H9 (cell line): ENCODE measurements at places on chromosomes 4 and X. TPM values are rescaled to one million over a fixed set of nuclear protein-coding genes. Genes with fewer than 3 reads are reported as not detected.

GRCh38 chrX:20361081-20361889 lies 94.6 kb upstream of the RPS6KA3 start:
- no peak for DNase-seq
- H3K27me3 ChIP-seq = no peaks in the 10 kb centered on the region
- H3K4me1 ChIP-seq = no peaks in the 10 kb centered on the region
- no peak overlapping the region for H3K4me3 ChIP-seq

- no peak overlapping the region for H3K27ac ChIP-seq
- DNase-seq = no peak
- no peak overlapping the region for H3K4me3 ChIP-seq
- H3K36me3 ChIP-seq = peaks cover 7% of the 10 kb centered on the region
- H3K27me3 ChIP-seq = no peaks in the 10 kb centered on the region
- no peaks in the 10 kb centered on the region for H3K4me1 ChIP-seq
Observed at GRCh38 chrX:19715711-19716638, 171.4 kb downstream of the SH3KBP1 start.

The SLC16A2 gene
- total RNA-seq = 16.5 and 17.1 TPM in 2 replicates

The PNPLA4 gene
- total RNA-seq = 19.7 and 21.4 TPM in 2 replicates

DNA sequence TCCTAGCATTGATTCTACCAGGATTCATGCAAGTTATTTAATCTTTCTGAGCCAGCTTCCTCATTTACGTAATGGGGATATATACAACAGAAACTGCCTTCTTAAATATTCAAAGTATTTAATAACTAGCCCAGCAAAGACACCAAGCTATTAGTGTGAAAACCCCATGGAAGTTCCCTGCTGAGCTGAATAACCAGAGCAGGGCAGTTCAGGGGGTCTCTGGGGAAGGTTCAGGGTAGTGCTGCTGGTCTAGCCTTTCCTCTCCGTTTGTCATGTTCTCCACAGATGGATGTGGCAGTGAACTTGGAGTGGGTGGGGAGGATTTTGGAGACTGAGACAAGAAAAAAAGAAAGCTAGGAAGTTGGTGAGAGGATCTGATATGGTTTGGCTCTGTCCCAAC lies 240.8 kb upstream of the TAPT1 start:
- H3K4me1 ChIP-seq = no peaks in the 10 kb centered on the region
- H3K36me3 ChIP-seq = no peaks in the 10 kb centered on the region
- H3K27ac ChIP-seq = no peak overlapping the region
- no peaks in the 10 kb centered on the region for H3K27me3 ChIP-seq

GRCh38 chr4:39539089-39539611 lies 11.9 kb upstream of the UGDH start:
- peaks cover 30% of the 10 kb centered on the region for H3K36me3 ChIP-seq
- no peaks in the 10 kb centered on the region; the same call in 1 of the 2 replicates for H3K4me1 ChIP-seq
- no peak overlapping the region for H3K4me3 ChIP-seq
- H3K27me3 ChIP-seq = no peaks in the 10 kb centered on the region
- H3K27ac ChIP-seq = no peak overlapping the region

GRCh38 chr4:95129031-95129430 lies 371.3 kb downstream of the BMPR1B start:
- H3K27me3 ChIP-seq = no peaks in the 10 kb centered on the region
- no peaks in the 10 kb centered on the region for H3K4me1 ChIP-seq
- no peak overlapping the region for H3K27ac ChIP-seq
- no peak for DNase-seq
- H3K36me3 ChIP-seq = no peaks in the 10 kb centered on the region

DNA sequence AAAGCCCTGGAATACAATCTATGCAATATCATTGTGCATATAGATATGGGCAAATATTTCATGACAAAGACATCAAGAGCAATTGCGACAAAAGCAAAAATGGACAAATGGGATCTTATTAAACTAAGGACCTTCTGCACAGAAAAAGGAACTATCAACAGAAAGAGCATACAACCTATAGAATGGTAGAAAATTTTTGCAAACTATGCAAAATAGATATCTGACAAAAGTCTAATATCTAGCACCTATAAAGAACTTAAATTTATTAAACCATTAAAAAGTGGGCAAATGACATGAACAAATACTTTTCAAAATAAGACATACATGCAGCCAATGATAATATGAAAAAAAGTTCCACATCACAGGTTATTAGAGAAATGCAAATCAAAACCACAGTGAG lies 312.9 kb downstream of the GLUD2 start:
- no peaks in the 10 kb centered on the region for H3K4me1 ChIP-seq
- no peak overlapping the region for H3K27ac ChIP-seq
- H3K27me3 ChIP-seq = no peaks in the 10 kb centered on the region

The SMARCA5 gene
- total RNA-seq = 107 and 110 TPM in 2 replicates
